ENCODE measurements at places on chromosomes 1 and 21.

DNA sequence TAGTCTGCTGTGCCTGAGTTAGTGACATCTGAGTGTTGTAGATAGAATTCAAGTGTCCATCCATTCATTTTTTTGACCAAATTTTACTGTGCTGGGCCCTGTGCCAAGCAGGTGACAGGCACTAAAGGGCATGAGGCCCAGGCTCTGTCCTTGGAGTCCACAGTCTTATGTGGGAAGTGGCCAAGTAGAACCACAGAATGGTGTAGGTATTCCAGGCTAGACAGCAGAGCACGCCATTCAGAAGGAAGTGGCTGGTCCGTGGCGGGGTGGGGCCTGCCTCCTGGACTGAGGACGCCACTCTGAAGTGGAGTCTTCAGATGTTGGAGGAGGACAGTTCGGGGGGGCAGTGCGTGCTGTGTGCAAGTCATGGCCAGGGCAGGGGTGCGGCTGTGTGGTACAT, 68.9 kb upstream of the ACTL8 start:
- no peaks in the 10 kb centered on the region for H3K4me1 ChIP-seq
- H3K36me3 ChIP-seq = peaks cover 22% of the 10 kb centered on the region
- H3K4me3 ChIP-seq = no peak overlapping the region

GRCh38 chr1:24113641-24114033, 1.7 kb upstream of the MYOM3 start:
- no peaks in the 10 kb centered on the region for H3K27me3 ChIP-seq
- DNase-seq = peak; percentile 20
- H3K4me1 ChIP-seq = peaks cover 22% of the 10 kb centered on the region
- no peaks in the 10 kb centered on the region for H3K36me3 ChIP-seq
- H3K4me3 ChIP-seq = no peak overlapping the region

DNA sequence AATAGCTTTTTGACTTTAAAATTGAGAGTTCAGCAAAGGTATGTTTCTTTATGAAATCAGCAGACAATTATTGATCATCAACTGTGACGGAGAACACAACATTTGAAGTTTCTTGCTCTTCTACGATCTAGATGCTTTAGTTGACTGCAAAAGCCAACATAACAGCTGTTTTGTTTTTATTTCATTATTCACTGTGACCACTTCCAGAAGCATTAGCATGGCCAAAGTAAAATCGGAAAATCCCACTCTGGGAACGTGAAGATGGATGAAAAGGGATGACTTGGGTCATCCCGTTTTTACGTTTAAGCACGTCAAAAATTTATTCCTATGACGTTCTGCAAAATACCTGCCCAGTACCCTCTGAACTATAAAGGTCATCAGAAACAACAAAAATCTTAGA, 833.0 kb upstream of the ADAMTS5 start:
- H3K36me3 ChIP-seq = no peaks in the 10 kb centered on the region
- H3K4me1 ChIP-seq = no peaks in the 10 kb centered on the region
- DNase-seq = no peak
- H3K27me3 ChIP-seq = no peaks in the 10 kb centered on the region
- H3K27ac ChIP-seq = no peak overlapping the region
- H3K4me3 ChIP-seq = no peak overlapping the region

DNA sequence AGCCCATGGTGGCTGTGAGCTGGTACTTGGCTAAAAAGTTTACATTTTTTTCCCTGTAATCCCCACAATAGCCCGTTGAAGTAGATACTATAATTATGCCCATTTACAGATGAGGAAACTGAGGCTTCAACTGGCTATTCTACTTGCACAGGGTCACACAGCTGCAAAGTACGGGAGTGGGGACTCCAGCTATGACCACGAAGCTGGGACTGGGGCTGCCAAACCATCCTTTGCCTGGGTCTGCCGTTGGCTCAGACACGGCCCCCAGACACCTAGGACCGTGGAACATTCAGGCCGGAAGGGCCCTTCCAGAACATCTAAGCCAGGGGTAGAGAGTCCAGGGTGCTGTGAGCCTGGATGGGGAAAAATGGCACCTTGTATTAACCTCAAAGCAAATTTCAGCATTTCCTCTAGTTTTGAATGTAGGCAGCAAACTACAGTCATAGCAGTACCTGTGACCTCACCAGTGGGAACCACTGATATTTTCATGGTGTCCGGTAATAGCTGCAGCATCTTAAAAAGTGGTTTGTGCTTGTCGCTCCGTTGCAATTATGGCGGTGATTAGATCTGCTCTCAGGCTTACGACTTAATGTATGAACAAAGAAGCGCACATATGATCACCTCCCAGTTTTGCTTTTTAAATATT, 4.3 kb downstream of the TP73 start:
- no peak overlapping the region for H3K27ac ChIP-seq
- no peak overlapping the region for H3K4me3 ChIP-seq
- H3K36me3 ChIP-seq = no peaks in the 10 kb centered on the region
- DNase-seq = no peak
- H3K27me3 ChIP-seq = peaks cover 3% of the 10 kb centered on the region

- peak; percentile 4 for DNase-seq
- no peak overlapping the region for H3K4me3 ChIP-seq
- H3K27me3 ChIP-seq = no peaks in the 10 kb centered on the region
Observed at GRCh38 chr21:19440792-19441655, 1037.4 kb upstream of the TMPRSS15 start.

GRCh38 chr1:153429266-153430165, 13.2 kb downstream of the S100A7A start:
- H3K27ac ChIP-seq = no peak overlapping the region
- no peak overlapping the region for H3K4me3 ChIP-seq
- no peaks in the 10 kb centered on the region for H3K36me3 ChIP-seq
- DNase-seq = no peak

Data from pancreas (tissue), 10 donors.